ENCODE measurements at places on chromosomes 16 and 17.

GRCh38 chr17:7880076-7880868, 8.3 kb upstream of the CHD3 start:
- peak; percentile 11 for DNase-seq

DNA sequence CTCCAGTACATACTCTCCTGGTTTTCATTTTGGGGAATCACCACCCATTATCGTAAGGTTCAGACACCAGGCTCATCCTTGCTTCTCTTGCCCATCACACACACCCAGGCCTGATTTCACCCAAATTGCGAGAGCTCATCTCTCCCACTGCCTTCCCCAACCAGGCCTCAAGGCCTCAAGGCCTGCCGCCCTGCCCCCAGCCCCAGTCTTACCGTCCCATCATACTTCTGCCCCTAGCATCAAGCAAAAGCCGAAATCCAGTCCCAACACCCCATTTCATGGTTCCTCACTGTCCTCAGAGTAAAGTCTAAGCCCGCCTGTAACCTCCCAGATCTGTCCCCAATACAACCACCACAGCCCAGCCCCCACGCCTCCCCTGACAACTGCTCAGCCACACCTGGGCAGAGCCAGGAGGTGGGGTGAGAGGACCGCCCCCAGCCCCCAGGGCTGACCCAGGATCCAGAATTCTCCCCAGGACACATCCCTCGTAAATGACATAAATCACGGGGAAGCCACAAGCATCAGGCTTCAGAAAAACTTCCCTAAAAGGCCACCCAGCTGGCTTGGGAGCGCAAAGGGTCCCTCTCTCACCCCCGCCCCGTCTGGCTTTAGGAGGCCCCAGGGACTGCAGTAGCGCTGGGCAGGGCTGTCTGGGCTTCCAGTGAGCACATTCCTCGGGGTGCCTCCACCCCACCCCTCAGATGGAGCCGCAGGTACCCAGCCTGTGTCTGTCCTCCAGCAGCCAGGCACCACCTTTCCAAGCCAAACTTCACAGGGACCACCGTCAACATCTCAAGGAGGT, 9.6 kb upstream of the P2RX1 start:
- no peak for DNase-seq

GRCh38 chr17:45314741-45315647, 1.8 kb downstream of the MAP3K14 start:
- DNase-seq, result no peak

DNA sequence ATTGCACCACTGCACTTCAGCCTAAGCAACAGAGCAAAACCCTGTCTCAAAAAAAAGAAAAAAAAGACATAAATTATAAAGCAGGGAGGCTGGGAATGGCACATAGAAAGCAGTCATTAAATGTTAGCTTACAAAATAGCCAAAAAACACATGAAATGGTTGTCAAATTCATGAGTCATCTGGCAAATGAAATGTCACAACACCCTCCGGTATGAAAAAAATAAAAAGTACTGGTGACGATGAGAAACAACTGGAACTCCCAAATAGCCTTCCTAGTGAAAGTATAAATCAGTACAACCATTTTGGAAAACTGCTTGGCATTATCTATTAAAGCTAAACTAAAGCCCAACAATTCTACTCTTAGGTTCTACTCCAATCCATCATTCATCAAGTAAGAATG, 3.5 kb upstream of the KATNB1 start:
- DNase-seq, result no peak

DNA sequence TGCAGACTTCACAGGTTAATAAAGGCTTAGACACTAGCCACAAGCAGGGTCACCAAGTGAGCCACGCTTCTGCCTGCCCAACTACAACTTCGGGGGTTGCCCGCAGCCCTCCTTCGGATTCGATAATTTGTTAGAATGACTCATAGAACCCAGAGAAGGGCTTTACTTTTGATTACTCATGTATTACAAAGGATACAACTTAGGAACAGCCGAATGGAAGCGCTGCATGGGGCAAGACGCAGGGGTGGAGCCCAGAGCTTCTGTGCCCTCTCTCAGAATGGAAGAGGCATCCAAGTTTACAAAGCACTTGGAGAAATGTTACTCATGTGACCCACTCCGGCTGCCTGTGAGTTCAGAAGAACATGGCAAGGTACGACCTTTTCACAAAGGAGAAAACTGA, 7.5 kb upstream of the CDH5 start:
- DNase-seq, result no peak

GRCh38 chr17:67139784-67140665, 95.7 kb downstream of the CACNG1 start:
- no peak for DNase-seq

DNA sequence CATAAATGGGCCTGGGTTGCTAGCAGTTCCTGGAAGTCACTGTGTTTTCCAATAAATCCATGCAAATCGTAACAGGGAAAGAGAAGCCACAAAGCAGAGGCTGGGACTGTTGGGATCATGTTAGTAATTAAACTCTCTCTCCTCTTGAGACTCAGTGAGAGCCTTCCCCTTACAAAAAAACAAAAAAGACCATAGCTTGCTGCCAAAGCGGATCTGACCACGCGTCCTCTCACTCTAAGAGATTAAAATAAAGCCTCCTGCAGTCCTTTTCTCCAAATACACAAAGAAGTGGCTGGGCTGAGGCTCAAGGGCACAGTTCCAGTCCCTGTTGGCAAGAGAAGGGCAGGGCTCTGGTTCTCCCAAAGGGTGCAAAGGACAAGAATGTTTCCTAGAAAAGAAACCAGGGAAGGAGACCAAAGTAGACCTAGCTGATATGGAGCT, 38.5 kb downstream of the PIGL start:
- no peak for DNase-seq

- DNase-seq, result no peak
Measured at GRCh38 chr17:81018044-81018802, 16.7 kb upstream of the BAIAP2 start.

- DNase-seq, result no peak
Measured at GRCh38 chr17:38442548-38442947, 14.3 kb downstream of the ARHGAP23 start.

GRCh38 chr17:81513753-81514488, 1.3 kb upstream of the ACTG1 start:
- peak; percentile 42 for DNase-seq

DNA sequence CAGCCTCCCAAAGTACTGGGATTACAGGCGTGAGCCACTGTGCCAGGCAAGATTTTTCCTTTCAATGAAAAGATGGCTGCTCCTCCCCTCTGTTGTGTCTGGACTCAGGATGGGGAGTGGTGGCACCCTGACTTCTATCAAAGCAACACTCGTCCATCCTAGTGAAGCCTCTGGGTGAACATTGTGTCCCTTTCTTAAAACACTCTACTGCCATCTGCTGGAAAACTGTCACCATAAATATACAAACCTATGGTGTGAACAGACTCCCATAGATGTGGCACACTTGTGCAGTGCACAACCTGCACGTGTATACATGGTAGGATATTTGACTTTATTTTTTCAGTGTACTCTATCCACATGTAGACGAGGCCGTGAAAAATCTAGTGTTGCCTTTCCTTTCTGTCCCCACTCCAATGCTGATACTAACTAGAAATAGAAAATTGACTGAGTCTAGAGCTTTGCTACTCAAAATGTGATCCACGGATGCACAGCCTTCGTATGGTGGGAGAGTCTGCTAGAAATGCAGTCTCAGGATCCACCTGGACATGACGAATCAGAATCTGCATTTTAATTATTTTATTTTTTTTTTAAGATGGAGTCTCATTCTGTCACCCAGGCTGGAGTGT, 55.9 kb upstream of the PLCG2 start:
- peak; percentile 77 for DNase-seq

GRCh38 chr16:11175787-11176341, 80.1 kb downstream of the SOCS1 start:
- no peak for DNase-seq

GRCh38 chr17:45963889-45964288, 35.2 kb upstream of the STH start:
- DNase-seq, result no peak

DNA sequence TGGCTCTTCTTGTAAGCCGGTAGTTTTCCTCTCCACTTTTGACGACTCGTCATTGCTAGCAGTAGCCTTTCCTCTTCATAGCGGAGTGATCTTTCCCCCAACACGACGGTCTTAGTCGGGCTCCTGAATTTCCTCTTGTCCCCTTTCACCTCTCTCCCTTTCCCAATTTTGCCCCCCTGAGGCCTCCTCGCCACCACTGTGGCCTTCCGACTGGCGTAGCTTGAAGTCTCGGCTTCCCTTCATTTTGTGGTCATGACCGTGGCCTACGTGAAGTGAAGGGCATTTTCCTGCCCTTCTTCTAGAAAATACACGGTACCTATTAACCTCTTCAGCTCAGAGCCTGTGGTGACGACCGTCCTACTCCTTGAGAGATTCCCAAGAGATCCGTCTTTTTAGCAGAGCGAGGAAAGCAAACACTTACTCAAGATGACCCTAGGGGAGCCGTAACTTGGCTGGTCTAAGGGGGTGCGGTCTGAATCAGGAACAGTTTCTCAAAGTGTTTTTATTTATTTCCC, 787 bp downstream of the PRKAR1A start:
- no peak for DNase-seq

GRCh38 chr16:88421301-88421700, 31.8 kb upstream of the ZFPM1 start:
- no peak for DNase-seq

- no peak for DNase-seq
Measured at GRCh38 chr17:82228278-82228841, 482 bp upstream of the SLC16A3 start.

- peak; percentile 8 for DNase-seq
Measured at GRCh38 chr16:23502466-23502865, 7.8 kb downstream of the GGA2 start.

- DNase-seq, result no peak
Measured at GRCh38 chr17:50697663-50698272, 9.9 kb downstream of the ANKRD40 start.

DNA sequence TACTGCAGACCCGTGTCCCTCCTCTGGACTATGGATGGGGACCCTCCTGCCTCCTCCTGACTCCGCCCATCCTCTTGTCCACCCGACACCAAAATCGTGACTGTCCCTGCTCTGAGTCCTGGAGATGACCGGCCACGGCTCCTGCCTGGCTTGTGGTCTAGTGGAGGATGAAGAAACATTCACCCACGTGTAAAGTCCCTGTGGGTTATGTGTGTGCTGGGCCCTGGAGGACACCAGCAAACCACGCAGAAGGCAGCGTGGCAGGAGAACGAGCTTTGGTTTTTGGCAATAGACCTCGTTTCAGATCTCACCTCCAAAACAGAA, 11.9 kb downstream of the SPNS2 start:
- no peak for DNase-seq

DNA sequence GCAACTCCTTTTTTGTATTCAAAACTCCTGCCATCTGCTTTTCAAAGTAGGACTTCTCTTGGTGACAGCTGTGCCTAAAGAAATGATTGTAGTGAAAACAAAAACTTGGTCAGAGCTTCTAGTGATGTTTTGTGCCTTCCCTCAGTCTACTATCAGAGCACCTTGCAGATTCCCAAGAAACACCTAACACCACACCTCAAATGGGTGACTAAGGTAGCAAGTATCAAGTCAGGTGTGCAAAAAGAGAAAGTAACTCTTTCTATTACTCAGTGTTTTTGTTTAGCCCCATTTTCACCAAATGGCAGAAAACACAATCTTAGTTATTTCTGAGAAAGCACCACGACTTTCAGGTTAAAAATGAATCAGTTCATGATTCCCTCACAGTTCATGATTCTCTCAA, 2.0 kb upstream of the PMFBP1 start:
- DNase-seq, result peak; percentile 25

- peak; percentile 48 for DNase-seq
Measured at GRCh38 chr16:88737298-88738150, 31.2 kb downstream of the CTU2 start.

GRCh38 chr17:31085563-31085962, 9.2 kb upstream of the NF1 start:
- no peak for DNase-seq

DNA sequence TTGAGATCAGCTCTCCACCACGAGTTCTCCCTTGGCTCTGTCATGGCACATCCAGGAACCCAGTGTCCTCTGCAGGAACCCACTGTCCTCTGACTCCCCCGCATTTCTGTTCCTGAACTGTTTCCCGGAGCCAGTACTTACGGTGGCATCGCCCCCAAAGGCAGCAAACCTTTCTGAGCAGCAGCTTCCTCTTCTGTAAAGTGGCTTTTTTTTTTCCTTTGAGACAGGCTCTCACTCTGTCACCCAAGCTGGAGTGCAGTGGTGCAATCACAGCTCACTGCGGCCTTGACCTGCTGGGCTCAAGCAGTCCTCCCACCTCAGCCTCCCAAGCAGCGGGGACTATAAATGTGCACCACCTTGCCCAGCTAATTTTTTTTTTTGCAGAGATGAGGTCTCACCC, 32.2 kb downstream of the NAGPA start:
- no peak for DNase-seq

DNA sequence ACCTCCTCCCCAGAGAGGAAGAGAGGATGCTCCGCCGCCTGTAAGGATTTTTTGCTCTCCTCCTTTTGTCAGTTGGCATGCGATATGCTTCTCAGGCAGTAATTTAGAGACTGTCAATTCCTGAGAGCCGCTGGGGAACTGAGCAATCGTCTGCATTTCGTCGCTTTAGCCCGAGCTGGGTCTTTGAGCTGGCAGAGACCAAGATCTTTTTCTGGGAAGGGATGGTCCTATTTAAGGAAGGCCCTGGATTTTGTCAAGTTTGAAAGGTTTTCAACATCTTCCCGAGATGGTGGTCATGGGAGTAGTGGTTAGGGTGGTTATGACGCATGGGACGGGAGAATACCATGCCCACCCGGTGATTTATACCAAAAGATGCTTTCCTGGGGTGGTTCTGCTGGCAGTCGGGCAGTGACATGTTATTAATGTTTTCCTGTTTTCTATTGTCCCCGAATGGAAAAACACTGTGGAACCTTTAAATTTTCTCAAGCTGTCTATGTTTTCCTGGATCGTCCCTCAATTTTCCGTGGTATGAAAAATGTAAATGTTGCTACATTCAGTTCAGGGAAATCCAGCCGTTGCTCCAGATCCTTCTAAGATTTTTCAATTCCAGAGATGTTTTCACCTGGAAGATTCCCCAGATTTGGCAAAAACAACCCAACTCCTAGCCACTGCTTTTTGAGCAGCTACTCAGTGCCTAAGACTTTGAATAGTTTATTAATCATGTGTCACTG, 586.4 kb downstream of the MAF start:
- DNase-seq, result no peak

GRCh38 chr16:53745753-53746266, 41.9 kb downstream of the FTO start:
- DNase-seq, result no peak

DNA sequence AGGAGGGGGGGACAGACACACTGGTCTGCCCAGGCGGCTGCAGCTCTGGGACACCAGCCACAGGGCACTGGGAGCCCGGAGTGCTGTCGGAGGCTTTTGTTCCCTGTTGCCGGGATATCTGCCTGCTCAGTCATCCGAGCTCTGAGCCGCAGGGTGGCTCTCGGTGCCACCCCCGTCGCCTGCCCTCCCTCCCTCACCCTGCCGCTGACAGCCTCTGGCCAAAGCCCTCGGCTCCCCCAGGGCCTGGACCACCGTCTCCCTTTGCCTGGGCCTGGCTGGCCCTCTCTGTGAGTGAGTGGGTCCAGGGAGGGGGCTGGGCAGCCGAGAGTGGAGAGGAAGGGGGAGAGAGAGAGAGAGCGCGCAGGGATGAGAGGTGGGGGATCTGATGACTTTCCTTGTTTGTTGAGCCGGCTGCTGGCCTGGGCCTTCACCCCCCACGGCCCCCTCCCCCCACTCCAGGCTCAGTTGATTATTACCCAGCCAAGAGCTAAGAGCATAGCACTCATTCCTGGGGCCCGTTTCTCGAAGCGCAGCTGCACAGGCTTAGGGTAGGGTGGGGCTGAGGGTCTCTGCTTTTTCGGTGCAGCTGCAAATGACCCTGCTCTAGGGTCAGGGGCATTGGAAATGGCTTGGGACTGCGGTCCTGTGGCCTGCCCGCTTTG, 2.7 kb downstream of the FOXJ1 start:
- no peak for DNase-seq
